ENCODE measurements at places on chromosomes 16 and 17.

- peak; percentile 4 for DNase-seq
Observed at GRCh38 chr17:73430848-73431247, 119.0 kb upstream of the CDC42EP4 start.

GRCh38 chr17:19341641-19342610, 20.6 kb downstream of the B9D1 start:
- DNase-seq: no peak

GRCh38 chr17:36627101-36627500, 25.7 kb downstream of the MRM1 start:
- no peak for DNase-seq

- DNase-seq: no peak
Observed at GRCh38 chr17:65678546-65678945, 117.1 kb upstream of the AXIN2 start.

GRCh38 chr16:66205287-66206231, 160.9 kb upstream of the CDH5 start:
- DNase-seq: no peak

DNA sequence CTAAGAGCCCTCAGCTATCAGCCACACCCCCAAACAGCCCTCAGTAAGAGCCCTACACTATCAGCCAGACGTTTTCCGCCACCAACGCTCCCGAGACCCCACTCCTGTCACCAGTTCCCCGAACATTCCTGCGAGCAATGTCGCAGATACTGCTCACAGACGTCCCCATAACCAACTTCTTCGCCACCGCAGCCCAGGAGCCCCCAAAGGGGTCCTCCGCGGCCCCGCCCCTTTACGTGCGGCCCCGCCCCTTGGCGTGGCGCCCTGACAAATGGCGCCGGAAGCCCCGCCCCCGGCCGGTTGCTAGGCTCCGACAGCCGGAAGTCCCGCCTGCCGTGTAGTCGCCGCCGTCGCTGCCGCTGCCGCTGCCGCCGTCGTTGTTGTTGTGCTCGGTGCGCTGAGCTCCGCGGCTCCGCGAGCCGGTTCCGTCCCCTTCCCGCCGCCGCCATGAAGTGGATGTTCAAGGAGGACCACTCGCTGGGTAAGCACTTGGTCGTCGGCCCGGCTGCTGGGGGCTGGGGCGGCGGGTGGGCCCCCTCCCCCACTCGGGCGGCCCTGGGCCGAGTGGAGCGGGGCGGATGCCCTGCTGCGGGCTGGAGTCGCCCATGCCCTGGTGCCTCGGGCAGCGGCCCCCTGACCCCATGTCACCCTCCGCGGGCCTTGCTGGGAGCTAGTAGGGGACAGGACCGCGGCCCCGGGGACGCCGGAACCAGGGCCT, at the start of gene GABARAPL2:
TSS of gene GABARAPL2 (plus strand) at position 340 of the 718 bp plus-strand sequence. CDS start at position 448, 108 bp downstream.
- DNase-seq: peak; percentile 86

GRCh38 chr17:68197997-68198930, 49.6 kb upstream of the AMZ2 start:
- no peak for DNase-seq

GRCh38 chr17:49546546-49547535, 28.8 kb upstream of the NXPH3 start:
- DNase-seq: no peak

- no peak for DNase-seq
Observed at GRCh38 chr16:58366247-58367031, 25.8 kb upstream of the GINS3 start.

- no peak for DNase-seq
Observed at GRCh38 chr16:88992351-88993165, 15.6 kb upstream of the CBFA2T3 start.

DNA sequence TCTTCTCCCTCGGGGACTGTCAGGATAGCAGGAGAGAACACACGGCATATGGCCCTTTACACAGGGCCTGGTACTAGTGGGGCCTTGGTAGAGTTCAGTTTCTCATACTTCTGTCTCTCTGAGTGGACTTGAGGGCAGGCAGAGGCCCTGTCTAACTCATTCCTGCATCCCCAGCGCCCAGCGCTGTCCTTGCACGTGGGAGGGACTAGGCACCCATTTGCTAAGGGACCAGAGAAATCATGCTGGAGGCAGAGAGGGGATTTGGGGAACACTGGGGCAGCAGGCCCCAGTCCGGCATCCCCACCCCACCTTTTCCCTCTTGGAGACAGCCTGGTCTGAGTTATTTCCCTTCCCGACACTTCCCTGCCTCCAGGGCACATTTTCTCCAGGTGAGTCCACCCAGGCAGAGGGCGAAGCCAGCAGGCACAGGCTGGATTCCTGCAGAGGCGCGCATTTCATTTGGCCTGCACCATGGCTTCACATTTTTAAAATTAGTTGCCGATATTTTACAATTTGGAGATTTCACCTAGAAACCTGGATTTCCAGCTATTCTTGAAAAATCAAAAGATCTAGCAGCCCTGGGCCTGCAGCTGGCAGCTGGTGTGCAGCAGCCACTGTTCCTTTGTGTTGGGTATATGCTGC, 9.7 kb upstream of the NKD1 start:
- no peak for DNase-seq

- DNase-seq: no peak
Observed at GRCh38 chr17:55794725-55795482, 44.1 kb downstream of the PCTP start.

GRCh38 chr16:1765826-1766225, 5.5 kb downstream of the NME3 start:
- no peak for DNase-seq

DNA sequence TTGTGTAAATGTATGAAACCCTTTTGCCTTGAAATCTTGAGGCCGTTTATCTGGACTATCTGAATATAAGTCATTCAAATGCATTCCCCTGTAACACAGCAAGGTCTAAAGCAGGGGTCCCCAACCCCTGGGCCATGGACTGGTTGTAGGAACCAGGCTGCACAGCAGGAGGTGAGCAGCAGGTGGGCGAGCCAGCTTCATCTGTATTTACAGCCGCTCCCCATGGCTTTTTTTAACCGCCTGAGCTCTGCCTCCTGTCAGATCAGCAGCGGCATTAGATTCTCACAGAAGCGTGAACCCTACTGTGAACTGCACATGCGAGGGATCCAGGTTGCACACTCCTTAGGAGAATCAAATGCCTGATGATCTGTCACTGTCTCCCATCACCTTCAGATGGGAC, 24.1 kb downstream of the DNAH3 start:
- no peak for DNase-seq

- no peak for DNase-seq
Observed at GRCh38 chr16:18959031-18959505, 24.7 kb upstream of the TMC7 start.

DNA sequence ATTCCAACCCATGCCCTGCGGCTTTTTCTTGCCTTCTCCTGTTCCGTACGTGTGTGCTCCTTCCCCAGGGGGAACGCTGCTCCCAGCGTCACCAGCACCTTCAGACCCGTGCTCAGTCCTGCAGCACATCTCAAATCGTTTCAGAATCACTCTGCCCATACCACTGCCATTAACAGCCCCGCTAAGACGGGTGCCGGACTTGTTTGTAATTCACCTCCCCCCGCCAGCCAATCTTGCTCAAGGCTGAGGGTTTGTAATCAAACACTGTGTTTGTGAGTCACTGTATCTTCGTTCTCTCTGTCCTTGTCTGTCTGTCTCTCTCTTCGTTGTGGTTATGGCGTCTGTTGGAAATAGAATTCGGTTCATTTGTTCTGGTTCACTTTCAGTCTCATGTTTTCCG, 17.3 kb downstream of the CARD14 start:
- no peak for DNase-seq

GRCh38 chr16:21950782-21951521, 2.2 kb upstream of the UQCRC2 start:
- no peak for DNase-seq

DNA sequence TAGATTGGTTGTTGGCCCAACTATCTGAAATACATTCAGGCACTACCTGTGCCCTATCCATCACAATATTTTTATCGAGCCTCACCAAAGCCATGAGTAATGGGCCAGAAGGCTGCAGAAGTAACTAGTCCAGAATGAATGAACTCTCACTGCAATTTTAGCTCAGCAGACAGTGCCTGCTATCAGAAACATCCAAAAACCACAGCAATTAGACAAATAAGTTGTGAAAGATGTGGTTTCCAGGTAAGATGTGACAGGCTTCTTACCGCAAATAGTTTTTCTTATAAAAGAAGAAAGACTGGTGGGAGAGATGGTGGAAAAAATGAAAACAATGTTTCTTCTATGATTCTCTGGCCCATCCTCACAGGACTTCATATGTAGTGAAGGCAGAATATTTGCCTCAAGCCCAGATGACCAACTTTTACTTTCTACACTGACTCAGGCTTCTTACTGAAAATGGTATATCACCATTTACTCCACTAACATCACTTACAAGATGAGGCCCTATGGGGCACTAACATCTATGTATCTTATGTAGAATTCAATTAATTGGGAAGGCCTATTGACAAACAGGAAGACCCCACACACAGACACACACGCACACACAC, 9.8 kb upstream of the RFFL start:
- DNase-seq: no peak

DNA sequence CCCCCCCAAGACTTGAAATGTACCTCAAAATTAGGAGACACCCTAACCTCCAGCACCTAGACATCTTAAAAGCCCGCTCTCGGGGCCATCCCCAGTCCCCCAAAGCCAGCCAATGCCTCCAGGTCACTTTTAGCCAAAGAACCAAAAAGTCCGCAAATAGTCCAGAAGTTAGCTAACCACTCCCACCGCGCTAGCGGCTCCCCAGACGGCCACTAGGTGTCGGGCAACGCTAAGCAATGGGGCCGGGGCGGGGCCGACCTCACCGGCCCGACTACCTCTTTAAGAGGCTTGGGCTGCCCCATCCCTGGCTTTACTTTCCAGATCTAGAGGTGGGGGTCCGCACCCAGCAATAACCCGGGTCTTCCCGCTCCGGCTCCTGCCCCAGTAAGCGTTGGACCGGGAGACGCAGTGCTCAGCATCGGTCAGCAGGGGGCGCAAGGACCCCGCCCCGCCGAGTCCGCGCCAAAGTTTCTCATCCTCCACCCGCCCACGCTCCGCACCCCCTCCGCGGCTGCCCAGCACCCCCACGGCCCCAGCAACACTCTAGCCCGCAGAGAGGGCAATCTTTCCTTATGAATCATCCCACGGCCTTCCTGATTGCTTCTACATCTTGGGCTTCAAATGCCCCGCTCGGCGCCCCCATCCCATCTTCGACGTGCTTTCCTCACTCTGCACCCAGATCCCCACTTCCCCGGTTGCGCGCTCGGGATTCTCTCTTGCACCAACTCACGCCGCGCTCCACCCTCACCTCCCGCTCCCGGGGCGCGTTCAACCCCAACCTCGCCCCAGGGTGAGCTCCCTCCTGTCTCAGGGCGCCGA, 765 bp downstream of the COL1A1 start:
- peak; percentile 60 for DNase-seq

DNA sequence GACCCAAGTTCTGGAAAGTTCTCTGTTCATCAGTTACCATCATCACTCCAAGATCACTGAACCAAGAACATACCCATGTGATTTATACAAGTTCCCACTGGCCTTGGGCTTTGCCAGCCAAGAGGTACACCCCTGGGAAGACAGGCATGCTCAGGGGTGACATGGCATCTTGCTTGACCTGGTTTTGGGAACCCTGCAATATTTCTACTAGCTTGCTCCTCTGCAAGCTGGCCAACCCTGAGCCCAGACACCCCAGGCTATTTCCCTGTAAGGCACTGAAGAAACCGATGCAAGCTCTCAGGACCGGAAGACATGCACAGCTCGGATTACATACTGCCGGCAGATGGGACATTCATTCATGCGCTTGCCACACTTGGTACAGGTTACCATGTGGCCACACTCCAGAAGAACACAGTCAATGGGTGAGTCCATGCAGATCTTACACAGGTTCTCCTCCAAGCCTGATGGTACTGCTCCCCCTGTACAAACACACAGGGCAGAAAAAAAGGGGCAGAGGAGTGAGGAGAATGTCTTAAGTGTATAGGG, 31.4 kb downstream of the LIG3 start:
- no peak for DNase-seq

DNA sequence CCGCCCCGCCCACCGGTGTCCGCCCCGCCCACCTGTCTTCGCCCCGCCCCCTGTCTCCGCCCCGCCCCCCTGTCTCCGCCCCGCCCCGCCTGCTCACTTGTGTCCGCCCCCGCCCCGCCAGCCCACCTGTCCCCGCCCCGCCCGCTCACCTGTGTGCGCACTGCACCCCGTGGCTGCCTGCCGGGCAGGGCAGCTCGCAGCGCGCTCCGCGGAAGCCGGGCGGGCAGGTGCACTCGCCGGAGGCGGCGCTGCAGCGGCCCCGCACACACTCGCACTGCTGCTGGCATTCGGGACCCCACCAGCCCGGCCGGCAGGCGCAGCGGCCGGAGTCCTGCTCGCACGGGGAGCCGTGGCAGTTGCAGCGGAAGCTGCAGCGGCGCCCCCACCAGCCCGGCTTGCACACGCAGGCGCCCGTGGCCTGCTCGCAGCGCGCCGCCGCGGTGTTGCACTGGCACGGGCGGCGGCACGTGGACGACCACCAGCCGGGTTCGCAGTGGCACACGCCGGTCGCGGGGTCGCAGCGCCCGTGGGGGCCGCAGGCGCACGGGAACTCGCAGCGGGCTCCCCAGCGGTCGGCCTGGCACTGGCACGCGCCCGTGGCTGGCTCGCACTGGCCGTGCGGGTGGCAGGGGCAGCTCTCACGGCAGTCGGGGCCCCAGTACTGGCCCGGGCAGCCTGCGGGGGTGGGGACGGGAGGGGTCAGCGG, 2.1 kb downstream of the SCARF1 start:
- no peak for DNase-seq

DNA sequence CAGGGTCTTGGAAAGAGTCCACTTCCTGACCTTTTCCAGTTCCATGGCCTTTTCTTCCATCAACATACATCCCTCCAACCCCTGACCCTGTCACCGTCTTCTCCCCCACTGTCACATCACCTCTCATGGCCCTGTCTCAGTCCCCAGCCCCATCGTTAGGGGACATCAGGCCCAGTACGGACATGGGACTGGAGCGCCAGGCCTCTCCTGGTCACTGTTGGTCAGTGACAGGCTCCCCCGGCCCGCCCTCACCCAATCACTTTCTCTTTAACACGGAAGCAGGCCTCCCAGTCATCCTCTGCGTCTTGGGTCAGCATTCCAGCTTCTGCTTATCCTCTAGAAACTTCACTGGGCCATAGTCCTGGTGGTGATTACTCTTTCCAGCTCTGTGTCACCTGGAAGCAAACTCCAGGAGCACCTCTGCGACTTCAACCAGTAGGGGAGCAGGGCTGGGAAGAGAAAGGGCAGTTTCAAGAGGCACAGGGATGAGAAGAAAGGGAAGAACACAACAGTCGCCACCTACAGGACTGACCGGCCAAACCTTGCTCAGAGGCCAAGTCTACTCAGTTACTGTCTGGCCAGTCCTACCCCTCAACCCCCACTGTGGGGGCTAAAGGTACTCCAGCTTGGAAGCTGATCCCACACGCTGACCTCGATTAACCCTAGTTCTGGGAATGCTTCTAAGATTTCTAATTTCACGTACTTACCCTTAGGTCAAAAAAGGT, 15.9 kb upstream of the ICAM2 start:
- DNase-seq: no peak

Data from stimulated activated CD4-positive, alpha-beta T cell treated with anti-CD3 and anti-CD28 coated beads, TNF-alpha, amount 100 ng/mL, for 24 hours (primary cell).